Sigmoid colon (tissue), 7 donors: ENCODE measurements at places on chromosomes 1 and 21. TPM values are rescaled to one million over a fixed set of nuclear protein-coding genes. Genes with fewer than 3 reads are reported as not detected.

The ILDR2 gene
- total RNA-seq = 8.1 TPM

The SNX27 gene
- 53.0 TPM for total RNA-seq

The CFHR1 gene
- not detected for total RNA-seq

The CYP4A22 gene
- not detected for total RNA-seq

The HSD3B1 gene
- not detected for total RNA-seq

The HMGB4 gene
- not detected for total RNA-seq

The ZNF593OS gene
- not detected for total RNA-seq

The SPRR3 gene
- total RNA-seq = not detected

The TMEM54 gene
- total RNA-seq = 58.1 TPM

The LYPD8 gene
- 0.36 TPM for total RNA-seq

The COL9A2 gene
- 1.6 TPM for total RNA-seq

The ST6GALNAC5 gene
- total RNA-seq = 22.7 TPM

The TNFRSF18 gene
- total RNA-seq = not detected

GRCh38 chr1:167708940-167709389 lies 12.8 kb upstream of the MPZL1 start:
- DNase-seq = no peak
- no peaks in the 10 kb centered on the region for H3K27me3 ChIP-seq
- H3K27ac ChIP-seq = no peak overlapping the region
- H3K4me1 ChIP-seq = peaks cover 6% of the 10 kb centered on the region

- H3K4me3 ChIP-seq = no peak overlapping the region
- no peak for DNase-seq
- H3K27ac ChIP-seq = no peak overlapping the region
- H3K36me3 ChIP-seq = no peaks in the 10 kb centered on the region
- no peaks in the 10 kb centered on the region for H3K4me1 ChIP-seq
Observed at GRCh38 chr1:218069180-218069579, 215.9 kb upstream of the RRP15 start.

DNA sequence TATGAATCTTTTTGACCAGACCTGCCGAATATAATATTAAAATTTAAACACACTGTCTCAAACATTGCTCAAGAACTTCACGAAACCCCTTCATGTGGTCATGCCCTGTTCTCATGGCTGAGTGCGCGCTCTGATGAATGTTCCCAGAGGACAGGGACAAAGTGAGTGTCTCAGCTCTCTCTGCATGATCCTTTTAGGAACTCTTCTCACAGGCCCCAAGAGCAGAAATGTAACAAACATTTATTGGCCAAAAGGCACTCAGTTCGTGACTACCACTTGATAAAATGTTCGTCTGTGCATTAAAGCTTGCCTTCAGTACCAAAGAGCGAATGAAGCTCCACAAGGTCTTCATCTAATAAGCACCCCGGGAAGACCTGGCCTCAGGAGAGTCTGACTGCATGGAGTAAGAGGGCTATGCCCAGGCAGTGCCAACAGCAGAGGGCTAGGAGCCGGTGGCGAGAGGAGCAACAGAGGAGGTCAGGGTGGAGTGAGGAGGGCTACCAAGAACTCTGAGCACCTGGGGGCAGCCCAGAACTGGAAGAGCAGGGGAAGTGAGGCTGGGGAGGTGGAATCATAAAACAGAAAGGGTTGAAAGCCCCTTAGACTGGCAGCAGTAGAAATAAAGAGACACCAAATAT lies 171.1 kb downstream of the RHOU start:
- no peaks in the 10 kb centered on the region for H3K27me3 ChIP-seq
- no peak overlapping the region for H3K27ac ChIP-seq
- no peak for DNase-seq
- no peak overlapping the region for H3K4me3 ChIP-seq

- no peak for DNase-seq
- H3K27ac ChIP-seq = no peak overlapping the region
- no peaks in the 10 kb centered on the region for H3K4me1 ChIP-seq
- no peaks in the 10 kb centered on the region for H3K36me3 ChIP-seq
Observed at GRCh38 chr1:233315718-233316301, 11.7 kb upstream of the MAP3K21 start.

DNA sequence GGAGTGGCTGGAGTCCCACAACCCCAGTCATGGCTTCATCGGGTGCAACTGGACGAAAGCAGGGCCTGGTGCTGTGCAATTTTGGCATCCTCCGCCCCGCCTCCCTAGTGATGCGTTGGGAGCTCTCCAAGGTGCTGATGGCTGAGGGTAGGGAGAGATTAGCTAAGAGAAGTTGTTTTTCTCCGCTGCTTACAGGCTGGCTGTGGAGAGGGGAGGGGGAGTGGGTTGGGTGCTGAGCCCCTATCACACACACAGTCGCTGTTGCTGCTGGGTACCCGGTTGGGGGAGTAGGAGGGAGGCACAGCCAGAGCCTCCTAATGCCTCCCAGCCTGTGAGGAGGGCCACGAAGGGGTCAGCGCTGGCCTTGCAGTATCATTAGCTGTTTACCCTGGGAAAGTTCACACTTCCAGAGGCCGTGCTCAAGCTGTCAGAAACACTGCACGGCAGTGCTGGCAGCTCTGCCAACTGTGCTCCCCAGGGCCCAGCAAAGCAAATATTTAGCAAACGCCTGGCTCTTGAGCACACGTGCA lies 110.0 kb downstream of the GRIK3 start:
- DNase-seq = peak; percentile 63
- no peak overlapping the region for H3K4me3 ChIP-seq
- H3K36me3 ChIP-seq = no peaks in the 10 kb centered on the region
- H3K4me1 ChIP-seq = no peaks in the 10 kb centered on the region
- no peak overlapping the region for H3K27ac ChIP-seq
- H3K27me3 ChIP-seq = peaks cover 11% of the 10 kb centered on the region

DNA sequence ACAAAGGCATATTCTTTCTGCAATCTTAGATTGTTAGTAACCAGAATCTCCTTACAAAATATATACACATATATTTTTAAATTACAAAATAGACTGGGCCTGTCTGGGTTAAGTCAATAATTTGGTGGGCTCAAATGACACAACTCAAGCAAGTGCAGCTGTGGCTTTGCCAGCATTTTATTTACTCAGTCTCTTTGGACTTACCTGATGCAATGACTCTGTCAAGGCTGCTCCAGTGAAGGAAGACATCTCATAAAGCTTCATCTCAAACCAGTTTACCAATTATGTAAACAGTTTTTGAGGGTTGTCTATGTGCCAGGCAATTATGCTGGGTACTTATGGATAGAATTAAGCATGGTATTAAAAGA lies 22.8 kb upstream of the ABCA4 start:
- no peaks in the 10 kb centered on the region for H3K4me1 ChIP-seq
- no peak for DNase-seq
- no peak overlapping the region for H3K27ac ChIP-seq
- H3K27me3 ChIP-seq = no peaks in the 10 kb centered on the region

GRCh38 chr1:107549152-107549810 lies 408.4 kb downstream of the NTNG1 start:
- H3K27me3 ChIP-seq = no peaks in the 10 kb centered on the region
- H3K4me3 ChIP-seq = no peak overlapping the region
- H3K4me1 ChIP-seq = peaks cover 14% of the 10 kb centered on the region
- H3K36me3 ChIP-seq = no peaks in the 10 kb centered on the region

GRCh38 chr1:45864167-45865106 lies 61.0 kb downstream of the MAST2 start:
- H3K4me1 ChIP-seq = no peaks in the 10 kb centered on the region
- H3K27me3 ChIP-seq = no peaks in the 10 kb centered on the region
- no peak for DNase-seq
- H3K36me3 ChIP-seq = no peaks in the 10 kb centered on the region
- H3K27ac ChIP-seq = no peak overlapping the region
- H3K4me3 ChIP-seq = peak overlapping the region; percentile 44

GRCh38 chr1:99270646-99271045 lies 6.4 kb downstream of the PLPPR4 start:
- DNase-seq = no peak
- H3K36me3 ChIP-seq = no peaks in the 10 kb centered on the region
- H3K27ac ChIP-seq = no peak overlapping the region
- no peaks in the 10 kb centered on the region for H3K27me3 ChIP-seq
- H3K4me3 ChIP-seq = no peak overlapping the region

DNA sequence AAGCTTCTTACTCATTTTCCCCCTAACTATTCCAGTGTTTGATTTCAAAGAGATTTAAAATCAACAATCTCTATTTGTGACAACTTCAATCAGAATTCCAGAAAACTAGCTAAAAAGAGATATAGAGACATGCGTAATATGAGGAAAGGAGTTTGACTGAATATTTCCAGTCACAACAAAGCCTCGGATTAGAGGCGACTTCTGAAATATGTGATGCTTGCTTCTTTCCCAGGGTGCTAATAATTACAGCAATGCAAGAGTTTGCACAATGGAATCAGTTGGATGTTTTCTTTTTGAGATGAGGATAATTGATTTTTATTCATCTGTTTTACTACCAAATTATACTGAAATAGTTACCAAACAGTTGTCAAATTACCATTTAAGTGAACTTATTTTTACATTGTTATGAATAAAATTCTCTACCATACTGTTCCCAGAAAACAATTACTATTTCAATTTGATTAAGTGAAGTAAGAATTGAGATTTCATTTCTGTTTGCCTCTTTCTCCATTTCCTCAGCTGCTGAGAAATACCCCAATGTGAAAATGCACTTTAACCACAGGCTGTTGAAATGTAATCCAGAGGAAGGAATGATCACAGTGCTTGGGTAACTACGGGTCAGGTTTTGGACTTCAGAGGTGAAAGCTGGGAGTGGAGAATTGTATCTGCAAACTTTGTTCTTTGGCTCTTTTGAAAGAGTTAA lies 28.1 kb downstream of the KMO start:
- no peaks in the 10 kb centered on the region for H3K36me3 ChIP-seq
- no peak overlapping the region for H3K4me3 ChIP-seq

- no peak overlapping the region for H3K4me3 ChIP-seq
- no peak for DNase-seq
- H3K27me3 ChIP-seq = no peaks in the 10 kb centered on the region
- no peaks in the 10 kb centered on the region for H3K4me1 ChIP-seq
Observed at GRCh38 chr1:36446271-36446670, 4.0 kb downstream of the OSCP1 start.

- H3K4me3 ChIP-seq = no peak overlapping the region
- peaks cover 16% of the 10 kb centered on the region for H3K4me1 ChIP-seq
- no peak overlapping the region for H3K27ac ChIP-seq
Observed at GRCh38 chr1:54500107-54500431, 48.0 kb upstream of the ACOT11 start.

DNA sequence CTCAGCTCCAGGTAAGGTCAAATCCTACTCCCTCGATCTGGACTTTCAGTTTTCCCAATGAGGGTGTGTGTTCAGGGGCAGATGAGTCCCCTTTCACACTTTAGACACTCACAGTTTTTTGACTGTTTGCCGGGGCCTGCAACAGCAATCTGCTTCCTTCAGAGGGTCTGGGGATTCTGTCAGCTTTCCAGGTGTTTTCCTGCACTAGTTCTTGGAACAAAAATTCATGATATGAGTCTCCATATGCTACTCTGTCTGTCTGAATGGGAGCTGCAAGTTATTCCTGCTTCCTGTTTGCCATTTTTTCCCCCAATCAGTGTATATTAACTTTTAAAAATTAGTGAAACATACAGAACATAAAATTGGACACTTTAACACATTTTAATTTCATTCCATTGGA lies 24.3 kb downstream of the CYP4B1 start:
- no peak overlapping the region for H3K4me3 ChIP-seq
- H3K27ac ChIP-seq = no peak overlapping the region
- DNase-seq = no peak
- H3K4me1 ChIP-seq = no peaks in the 10 kb centered on the region
- no peaks in the 10 kb centered on the region for H3K36me3 ChIP-seq

GRCh38 chr1:236802264-236802663 lies 7.2 kb downstream of the MTR start:
- H3K4me3 ChIP-seq = no peak overlapping the region
- H3K36me3 ChIP-seq = peaks cover 5% of the 10 kb centered on the region
- H3K27me3 ChIP-seq = no peaks in the 10 kb centered on the region
- DNase-seq = no peak

GRCh38 chr1:230255991-230256390 lies 170.1 kb downstream of the PGBD5 start:
- H3K27me3 ChIP-seq = no peaks in the 10 kb centered on the region
- no peaks in the 10 kb centered on the region for H3K4me1 ChIP-seq
- DNase-seq = no peak
- peaks cover 20% of the 10 kb centered on the region for H3K36me3 ChIP-seq
- no peak overlapping the region for H3K27ac ChIP-seq

- H3K4me3 ChIP-seq = no peak overlapping the region
- peak overlapping the region; percentile 49 for H3K27ac ChIP-seq
- no peaks in the 10 kb centered on the region for H3K27me3 ChIP-seq
- DNase-seq = no peak
- H3K4me1 ChIP-seq = no peaks in the 10 kb centered on the region
Observed at GRCh38 chr1:203572134-203572625, 54.5 kb upstream of the ATP2B4 start.

DNA sequence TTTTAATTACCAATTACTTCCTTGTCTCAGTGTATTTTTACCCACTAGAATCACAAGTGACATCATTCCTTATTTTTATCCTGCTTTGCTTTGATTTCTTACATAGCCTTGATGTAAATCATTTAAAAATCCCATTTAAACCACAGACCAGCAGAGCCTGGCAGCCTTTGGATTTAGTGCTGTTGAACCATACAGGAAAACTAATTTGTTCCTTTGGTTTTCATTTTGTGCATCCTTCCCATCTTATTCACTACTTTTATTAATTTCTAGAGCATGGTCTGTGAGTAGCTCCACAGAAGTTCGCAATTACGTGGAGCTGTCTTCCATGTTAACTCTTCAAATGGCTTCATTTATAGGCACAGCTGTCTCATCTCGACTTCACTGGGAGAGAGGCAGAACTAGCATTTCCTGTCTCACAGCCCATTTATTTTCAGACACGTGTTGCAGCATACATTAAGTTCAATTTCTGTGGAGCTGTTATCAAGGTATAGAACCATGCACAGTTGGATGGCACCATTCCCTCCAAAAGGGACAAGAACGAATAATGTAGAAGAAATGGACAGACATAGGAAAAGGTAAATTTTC lies 235.3 kb downstream of the MRPL39 start:
- no peak overlapping the region for H3K4me3 ChIP-seq
- DNase-seq = no peak
- no peaks in the 10 kb centered on the region for H3K27me3 ChIP-seq
- peaks cover 11% of the 10 kb centered on the region for H3K4me1 ChIP-seq
- H3K36me3 ChIP-seq = no peaks in the 10 kb centered on the region

- H3K4me1 ChIP-seq = no peaks in the 10 kb centered on the region
- H3K27ac ChIP-seq = no peak overlapping the region
- H3K27me3 ChIP-seq = no peaks in the 10 kb centered on the region
- no peak overlapping the region for H3K4me3 ChIP-seq
- no peak for DNase-seq
Observed at GRCh38 chr1:243364866-243365265, 109.0 kb downstream of the SDCCAG8 start.

DNA sequence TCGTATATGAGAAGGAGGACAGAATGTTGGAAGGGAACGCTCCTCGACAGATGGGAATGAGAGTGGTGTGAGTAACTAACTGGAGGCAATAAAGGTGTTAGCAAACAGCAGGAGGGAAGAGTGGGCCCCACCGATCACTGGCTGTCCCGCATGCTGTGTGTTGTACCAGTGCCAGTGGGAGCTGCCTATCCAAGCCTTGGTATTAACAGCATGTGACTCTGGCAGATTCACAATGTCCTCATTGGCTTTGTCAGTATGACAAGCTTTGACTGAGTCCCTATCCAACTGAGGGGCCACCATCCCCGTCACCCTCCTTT lies 188.3 kb downstream of the NRIP1 start:
- H3K4me3 ChIP-seq = no peak overlapping the region
- DNase-seq = no peak
- no peaks in the 10 kb centered on the region for H3K27me3 ChIP-seq
- H3K4me1 ChIP-seq = no peaks in the 10 kb centered on the region
